ENCODE measurements at places on chromosomes 7 and 10. TPM values are rescaled to one million over a fixed set of nuclear protein-coding genes. Genes with fewer than 3 reads are reported as not detected.

Gene TEX36
- not detected for total RNA-seq

Gene C10orf62
- total RNA-seq: not detected

- DNase-seq: no peak
These were observed 244.4 kb upstream of the PPP2R2D start for GRCh38 chr10:131656431-131656841.

DNA sequence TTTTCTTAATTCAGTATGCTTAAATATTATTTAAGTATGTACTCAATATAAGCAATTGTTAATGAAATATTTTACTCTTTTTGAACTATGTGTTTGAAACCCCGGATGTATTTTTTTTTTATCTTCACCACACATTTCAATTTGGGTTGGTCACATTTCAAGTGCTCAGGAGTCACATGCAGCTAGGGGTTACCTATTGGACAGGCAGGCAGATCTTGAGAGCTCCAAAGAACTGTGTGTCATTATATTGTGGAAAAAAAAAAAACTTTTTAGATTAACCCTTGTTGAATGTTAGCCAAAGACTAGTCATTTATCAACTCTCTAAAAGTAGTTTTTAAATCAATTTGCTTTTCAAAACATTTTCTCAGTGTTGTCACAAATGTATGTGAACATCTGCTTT is 37.2 kb downstream of the IKZF1 start:
- no peak for DNase-seq

- DNase-seq: no peak
These were observed 3.3 kb upstream of the OPN4 start for GRCh38 chr10:86651021-86651471.

- no peak for DNase-seq
These were observed 146.6 kb upstream of the RNF32 start for GRCh38 chr7:156493942-156494341.

Measured in mucosa of descending colon (tissue), 3 donors.